NCI-H1436 treated with DMSO at 0.1 percent for 48 hours (cell line): ENCODE measurements at places on chromosomes 5 and 9.

DNA sequence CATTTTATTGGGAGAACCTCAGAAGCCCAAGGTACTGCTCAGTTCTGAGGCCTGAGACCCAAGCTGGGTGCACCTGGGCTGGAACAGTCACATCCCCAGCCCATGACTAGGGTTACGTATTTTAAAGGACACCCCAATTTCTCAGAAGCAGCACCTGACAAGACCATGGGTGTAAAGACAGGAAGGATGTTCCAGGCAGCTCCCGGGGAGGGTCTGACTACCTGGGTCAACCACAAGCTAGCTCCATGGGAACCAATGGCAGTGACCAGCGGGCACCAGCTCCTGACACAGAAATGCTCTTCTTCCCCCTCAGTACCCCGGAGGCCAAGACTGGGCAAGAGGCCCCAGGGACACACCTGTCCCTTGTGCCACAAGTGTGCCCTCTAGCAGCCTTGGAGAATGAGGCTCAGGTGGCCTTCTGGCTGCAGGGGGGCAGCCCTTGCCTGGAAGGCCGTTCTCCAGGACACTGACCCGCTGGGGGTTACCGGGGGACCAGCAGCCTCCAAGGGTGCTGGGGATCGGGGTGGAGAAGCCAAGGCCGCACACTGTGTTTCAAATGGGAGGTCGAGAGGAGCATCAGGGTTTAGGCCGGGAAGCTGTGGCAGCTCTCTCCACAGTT, 52.6 kb downstream of the IPPK start:
- DNase-seq = no peak

GRCh38 chr9:124290053-124290591, 32.4 kb downstream of the NEK6 start:
- no peak for DNase-seq

DNA sequence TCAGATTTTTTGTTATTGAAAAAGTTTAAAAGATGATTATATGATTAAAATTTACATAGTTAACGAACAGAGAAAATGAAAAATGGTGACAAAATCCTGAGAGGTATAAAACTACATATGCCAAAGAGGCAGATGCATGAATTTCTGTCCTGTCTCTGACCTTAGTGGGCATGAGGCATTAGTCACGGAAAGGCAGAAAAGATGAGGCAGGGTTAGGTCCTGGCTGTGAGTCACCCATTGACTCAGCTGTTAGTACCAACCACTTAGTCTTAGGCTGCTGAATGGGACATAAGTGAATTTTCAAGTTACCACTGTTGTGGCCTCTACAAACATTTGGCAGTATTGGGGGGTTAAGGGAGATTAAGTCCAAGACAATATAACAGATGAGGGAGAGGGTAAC, 33.1 kb downstream of the RASA1 start:
- DNase-seq = no peak

- DNase-seq = no peak
Measured at GRCh38 chr9:117017414-117017985, 330.4 kb downstream of the TRIM32 start.

GRCh38 chr5:90128551-90128950, 281.0 kb downstream of the CETN3 start:
- no peak for DNase-seq

GRCh38 chr9:126371007-126371870, 44.6 kb downstream of the MVB12B start:
- DNase-seq = no peak

DNA sequence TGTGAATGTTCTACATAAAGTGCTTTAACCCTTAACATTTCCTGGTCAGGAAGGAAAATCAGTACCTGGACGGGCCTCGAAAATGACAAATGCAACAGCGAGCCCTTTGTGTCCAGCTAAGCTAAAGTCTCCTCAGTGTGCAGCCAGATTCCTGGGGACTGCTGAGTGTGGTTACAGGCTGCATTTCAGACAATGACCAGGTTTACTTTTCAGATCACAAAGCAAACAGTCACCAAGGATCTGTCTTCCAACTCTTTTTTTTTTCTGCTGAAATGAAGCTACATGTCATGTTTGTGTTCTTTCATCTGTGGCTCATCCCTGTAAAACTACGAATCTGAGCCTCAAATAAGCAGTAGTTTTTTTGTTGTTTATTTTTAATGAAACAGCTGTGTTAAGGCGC, 20.8 kb downstream of the SLC46A2 start:
- DNase-seq = no peak

GRCh38 chr5:32014096-32014745, 159.9 kb downstream of the GOLPH3 start:
- DNase-seq = no peak

GRCh38 chr5:852431-853401, 1.9 kb upstream of the ZDHHC11 start:
- no peak for DNase-seq

DNA sequence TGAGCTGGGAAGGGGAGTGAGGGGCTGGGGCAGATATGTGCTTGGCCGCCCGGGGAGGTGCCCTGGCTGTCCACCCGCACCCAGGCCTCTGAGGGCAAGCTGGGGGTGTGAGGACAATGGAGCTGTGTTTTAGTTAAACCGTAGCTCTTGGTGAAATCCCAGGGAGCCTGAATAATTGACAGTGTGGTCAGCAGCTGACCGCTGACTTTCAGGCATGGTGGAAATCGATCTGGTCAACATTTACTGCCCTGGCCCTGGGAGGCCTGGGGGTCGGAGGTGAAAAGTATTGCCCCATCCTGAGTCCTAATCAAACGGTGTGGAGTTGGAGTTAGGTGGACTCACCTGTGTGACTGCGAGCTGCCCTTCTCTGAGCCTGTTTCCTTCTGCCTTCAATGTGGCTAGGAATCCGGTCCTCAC, 31.2 kb upstream of the CRB2 start:
- no peak for DNase-seq

DNA sequence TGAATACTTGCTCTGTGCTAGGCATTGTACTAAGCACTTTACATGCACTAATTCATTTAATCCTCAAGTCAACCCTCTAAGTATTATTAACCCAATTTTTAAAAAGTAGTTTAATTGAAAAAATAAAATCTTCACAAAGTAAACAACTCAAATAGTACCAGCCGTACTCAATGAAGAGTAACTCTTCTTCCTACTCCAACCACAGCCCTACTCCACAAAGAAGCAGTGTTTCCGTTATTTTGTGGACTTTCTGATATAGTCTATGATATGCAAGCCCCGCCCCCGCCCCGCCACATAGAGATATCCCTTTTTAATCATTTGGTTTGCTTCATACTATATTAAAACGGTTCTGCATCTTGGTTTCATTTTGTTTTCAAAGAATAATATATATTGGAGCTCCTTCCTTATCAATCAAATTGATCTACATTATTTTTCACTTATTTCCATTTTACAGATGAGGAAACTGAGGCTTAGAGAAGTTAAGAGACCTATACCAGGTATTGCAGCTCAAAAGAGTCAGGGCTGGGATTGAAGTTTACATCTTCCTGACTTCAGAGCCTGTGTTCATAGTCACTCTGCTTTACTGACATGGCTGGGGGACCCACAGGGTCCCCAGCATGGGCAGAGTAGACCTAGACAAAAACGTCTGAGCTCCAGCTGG, 78.6 kb downstream of the PCDH1 start:
- DNase-seq = no peak

GRCh38 chr9:93471124-93471523, 17.7 kb upstream of the FAM120AOS start:
- DNase-seq = no peak

DNA sequence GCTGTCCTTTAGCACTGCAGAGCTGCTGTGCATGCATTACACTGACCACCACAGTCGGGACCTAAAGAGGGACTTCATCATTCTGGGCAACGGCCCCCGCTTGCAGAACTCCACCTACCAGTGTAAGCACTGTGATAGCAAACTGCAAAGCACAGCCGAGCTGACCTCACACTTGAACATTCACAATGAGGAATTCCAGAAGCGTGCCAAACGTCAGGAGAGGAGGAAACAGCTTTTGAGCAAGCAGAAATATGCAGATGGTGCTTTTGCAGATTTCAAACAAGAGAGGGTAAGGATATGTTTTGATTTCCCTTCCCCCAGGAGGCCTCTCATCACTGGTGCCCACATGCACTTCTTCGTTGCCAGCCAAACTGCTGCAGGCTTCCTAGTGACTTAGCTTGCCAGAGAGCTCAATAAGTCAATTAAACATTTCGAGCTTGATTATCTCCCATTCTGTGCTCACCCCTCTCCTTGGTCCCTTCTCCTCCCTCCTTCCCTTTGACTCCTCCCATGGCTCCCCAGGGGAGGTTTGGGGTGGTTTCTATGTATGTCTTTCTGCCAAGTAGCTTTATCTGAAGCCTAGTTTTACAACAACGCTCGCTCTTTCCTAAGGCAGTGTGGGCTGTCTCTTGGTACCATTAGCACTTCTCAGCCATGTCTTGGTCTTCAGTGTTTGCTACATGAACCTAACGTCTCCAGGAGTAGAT, 66.7 kb downstream of the ZNF462 start:
- no peak for DNase-seq

DNA sequence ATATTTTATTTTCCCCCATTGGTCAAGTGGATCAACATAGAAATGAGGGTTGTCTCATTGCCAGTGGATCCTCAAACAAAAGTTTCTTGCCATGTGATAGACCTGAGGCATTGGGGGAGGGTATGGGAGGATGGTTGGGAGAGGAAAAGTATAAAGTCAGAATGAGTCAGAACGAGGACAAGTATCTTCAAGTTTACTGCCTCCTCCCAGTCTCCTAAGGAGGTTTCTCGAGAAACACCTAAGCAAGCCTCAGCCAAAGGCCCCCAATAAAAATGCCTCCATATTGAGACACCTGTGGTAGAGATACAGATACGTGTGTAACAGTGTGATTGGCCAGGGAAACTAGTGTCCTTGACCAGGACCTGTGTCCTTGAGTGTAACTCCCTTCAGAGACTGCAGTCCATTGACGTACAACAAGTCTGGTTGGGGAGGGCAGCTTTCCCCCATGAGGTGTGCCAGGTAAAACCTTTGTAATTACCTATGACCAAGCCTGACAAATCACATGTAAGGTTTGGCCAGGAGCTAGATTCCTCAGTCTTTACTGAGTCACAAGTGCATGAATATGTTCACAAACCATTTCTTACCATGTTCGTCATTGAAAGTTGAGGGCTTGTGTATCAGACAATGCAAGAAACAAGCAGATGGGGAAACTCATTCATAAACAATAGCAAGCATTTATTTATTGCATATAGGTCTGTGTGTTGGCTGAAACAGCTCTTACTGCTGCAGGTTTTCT, 198.6 kb upstream of the SH3GL2 start:
- no peak for DNase-seq

DNA sequence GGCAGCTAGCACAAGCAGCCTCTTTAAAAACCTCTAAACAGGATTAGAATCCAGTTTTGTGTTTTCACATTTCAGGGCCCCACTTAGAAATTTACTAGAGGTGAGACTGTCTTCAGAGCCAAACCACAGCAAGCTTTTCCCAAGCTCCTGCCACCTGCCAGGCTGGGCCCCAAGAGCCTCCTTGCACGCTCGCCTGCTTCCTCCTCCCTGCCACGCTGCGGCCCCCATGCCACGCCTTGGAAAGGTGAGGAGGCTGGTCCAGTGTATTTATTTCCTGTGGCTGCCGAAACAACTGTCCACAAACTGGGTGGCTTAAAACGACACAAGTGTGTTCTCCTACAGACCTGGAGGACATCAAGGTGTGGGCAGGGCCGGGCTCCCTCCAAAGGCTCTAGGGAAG, 43.4 kb downstream of the NKX2-5 start:
- no peak for DNase-seq

DNA sequence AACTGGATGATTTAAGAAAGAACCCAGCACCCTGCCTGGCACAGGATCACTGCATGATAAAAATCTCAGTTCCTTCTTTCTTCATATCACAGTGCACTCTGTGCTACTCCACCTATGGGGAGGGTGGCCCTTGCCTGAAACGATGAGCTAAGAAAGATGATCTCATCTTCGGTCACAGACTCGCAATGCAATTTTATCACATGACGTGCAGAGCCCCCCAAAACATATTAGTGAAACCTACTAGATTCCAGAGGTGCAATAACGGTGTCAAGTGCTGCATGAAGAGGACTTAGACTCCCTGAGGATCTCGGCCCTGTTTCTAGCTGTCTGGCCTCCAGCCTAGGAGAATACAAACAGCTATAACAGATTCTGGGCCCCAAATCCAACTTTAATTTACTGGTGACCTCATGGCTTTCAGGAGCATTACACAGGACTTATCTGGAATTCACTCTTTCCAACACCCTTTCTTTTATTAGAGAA, 104.0 kb downstream of the EBF1 start:
- DNase-seq = no peak

- DNase-seq = no peak
Measured at GRCh38 chr5:137446615-137447014, 52.5 kb downstream of the SPOCK1 start.

DNA sequence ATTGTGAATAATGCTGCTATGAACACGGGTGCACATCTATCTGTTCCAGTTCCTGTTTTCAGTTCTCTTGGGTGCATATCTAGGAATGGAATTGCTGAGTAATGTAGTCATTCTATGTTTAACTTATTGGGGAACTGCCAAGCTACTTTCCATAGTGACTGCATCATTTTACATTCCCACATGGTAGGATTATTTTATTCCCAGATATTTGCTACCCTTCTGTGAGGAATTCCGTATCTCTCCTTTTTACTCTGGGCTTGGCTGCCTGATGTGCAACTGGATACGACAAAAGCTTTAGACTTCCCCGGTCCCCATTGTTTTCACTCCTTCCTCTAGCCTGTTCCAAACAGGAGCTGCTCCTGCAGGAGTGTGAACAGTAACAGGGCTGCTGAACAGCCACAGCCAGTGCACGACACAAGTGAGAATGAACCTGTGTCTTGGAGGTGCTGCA, 7.2 kb downstream of the TAS2R1 start:
- no peak for DNase-seq

- DNase-seq = no peak
Measured at GRCh38 chr9:129173296-129174101, 4.6 kb downstream of the IER5L start.

DNA sequence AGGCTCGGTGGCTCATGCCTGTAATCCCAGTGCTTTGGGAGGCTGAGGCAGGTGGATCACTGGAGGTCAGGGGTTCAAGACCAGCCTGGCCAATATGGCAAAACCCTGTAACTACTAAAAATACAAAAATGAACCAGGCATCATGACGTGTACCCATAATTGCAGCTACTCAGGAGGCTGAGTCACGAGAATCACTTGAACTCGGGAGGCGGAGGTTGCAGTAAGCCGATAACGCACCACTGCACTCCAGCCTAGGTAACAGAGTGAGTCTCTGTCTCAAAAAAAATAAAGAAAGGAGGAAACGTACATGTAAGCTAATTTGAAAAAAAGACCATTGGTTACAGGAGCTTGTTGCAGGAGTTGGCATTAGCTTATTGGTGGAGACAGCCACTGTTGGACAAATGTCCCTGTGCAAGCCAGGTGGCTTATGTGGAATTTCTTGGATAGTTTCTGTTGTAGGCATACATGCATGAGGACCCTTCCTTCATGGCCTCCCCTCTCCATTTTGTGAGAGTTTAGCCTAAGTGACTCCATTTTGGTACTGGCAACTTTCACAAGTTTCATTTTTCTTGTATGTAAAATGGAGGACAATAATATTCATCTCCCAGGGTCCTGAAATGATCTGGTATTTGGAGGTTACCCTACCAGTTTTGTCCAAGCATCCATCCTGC, 16.8 kb upstream of the RAB14 start:
- no peak for DNase-seq
